ENCODE measurements at places on chromosomes 7 and 10.

- no peak for DNase-seq
These were observed 242.5 kb downstream of the REEP3 start for GRCh38 chr10:63763744-63764143.

DNA sequence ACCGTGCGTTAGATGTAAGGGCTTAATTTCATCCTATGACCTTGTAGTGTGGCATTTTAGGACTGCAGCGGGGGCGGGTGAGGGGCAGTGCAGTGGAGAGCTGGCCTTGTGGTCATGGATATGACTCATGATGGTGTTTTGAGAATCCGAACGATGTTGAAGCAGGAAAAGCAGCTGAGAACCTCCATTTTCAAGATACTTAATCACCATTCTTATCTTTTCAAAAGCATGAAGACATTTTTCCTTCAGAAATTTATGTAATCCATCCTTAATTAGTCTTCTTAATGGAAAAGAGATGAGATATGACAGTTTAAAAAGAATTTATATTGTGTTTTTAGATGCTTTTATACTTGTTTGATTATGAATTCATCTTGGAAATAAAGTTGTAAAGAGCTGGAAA is 9.6 kb downstream of the ATP5F1C start:
- no peak for DNase-seq

- DNase-seq = no peak
These were observed 153.7 kb downstream of the DNAJB6 start for GRCh38 chr7:157490465-157490912.

- DNase-seq = no peak
These were observed 15.5 kb downstream of the RPP38 start for GRCh38 chr10:15112657-15113056.

DNA sequence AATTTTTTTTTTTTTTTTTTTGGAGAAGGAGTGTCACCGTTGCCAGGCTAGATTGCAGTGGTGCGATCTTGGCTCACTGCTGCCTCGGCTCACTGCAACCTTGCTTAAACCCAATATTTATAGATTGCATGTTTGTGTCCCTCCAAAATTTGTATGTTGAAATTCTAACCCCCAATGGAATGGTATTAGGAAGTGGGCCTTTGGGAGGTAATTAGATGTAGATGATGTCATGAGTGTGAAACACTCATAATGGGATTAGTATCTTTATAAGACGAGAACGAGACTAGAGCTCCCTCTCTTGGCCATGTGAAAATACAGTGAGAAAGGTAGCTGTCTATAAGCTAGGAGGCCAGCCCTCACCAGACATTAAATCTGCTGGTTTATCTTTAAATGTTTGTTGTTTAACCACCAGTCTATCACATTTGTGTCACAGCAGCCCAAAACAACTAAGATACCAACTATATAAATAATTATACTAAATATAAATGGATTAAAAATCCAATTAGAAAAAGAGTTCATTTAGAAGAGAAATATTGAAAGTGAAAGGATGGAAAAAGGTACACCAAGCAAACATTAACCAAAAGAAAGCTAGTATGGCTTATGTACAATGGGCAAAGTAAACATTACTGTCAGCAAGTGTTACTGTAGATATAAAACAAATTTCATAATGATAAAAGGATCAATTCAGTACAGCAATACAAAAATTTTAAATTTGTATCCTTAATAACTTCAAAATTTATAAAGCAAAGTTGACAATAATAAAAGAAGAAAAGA is 9.3 kb downstream of the TCAF1 start:
- DNase-seq = peak; percentile 51

DNA sequence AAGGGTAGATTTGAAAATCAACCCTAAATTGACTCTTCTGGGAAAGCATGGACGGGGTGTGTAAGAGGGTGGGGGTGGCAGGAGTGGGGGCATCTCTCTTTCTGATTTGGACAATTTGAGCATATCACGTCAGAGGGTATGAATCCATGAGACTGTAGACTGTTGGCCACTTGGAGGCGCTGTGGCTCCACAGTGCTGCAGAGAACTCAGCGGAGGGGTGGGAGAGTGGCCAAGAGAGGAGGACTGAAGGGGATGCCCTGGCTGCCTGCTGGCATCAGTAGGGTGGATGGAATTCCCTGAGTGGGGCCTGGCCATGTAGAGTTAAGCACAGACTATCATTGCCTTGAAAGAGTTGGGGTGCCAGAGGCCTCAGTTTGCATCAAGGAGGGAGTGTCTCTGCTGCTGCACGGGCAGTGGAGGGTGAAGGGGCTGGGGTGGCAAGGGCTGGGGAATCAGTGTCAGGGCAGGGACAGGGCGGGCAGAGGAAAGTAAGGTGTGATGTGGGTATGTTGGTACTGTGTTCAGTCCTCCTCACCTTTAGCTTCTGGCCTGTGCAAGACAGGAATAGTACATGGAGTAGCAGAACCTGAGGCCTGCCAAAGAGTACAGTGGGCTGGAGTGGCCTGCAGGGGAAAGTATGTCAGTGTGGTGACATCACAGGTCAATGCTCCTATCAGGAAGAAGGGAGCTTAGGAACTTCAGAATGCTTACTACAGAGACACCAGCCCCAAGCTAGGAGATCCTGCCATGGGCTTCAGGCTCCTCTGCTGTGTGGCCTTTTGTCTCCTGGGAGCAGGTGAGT is 133.5 kb upstream of the PRSS58 start:
- DNase-seq = no peak

DNA sequence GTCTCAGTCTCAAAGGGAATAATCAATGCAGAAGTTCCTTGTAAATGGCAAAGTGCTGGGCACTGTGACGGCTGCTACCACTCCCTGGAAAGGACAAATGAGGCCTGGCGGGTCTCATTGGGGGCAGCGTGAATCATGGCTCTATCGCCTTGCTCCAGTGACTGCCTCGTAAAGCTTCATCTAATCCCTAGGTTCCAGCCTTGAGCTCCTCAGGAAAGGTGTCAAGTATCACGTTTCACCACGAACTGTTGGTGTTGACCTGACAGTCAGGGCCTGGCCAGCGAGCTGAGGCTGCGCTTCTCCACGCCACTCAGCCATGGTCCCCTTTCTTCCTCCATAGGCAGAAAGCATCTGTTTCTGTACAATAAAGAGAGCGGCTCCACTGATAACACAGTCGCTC is 126.7 kb upstream of the ZNF32 start:
- no peak for DNase-seq

DNA sequence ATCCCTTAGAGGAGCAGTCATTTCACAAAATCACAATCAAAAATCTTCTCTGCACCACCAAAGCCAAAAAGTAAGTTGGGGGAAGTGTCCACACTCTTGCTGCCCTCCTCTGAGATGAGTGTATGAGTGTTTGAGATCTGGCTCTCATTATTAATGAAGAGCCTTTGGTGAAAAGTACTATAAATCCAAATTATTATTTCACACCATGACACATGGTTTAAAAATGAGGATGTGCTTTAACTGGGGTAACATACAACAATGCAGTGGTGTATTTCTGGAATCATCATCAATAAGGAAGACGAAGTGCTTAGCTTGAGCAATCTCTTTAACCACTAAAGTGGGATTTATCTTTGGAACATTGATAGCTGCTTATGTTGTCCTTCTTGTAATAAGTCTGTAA is 114.2 kb upstream of the ADAM12 start:
- DNase-seq = no peak

GRCh38 chr7:71566376-71566775 is 434.4 kb downstream of the GALNT17 start:
- no peak for DNase-seq

DNA sequence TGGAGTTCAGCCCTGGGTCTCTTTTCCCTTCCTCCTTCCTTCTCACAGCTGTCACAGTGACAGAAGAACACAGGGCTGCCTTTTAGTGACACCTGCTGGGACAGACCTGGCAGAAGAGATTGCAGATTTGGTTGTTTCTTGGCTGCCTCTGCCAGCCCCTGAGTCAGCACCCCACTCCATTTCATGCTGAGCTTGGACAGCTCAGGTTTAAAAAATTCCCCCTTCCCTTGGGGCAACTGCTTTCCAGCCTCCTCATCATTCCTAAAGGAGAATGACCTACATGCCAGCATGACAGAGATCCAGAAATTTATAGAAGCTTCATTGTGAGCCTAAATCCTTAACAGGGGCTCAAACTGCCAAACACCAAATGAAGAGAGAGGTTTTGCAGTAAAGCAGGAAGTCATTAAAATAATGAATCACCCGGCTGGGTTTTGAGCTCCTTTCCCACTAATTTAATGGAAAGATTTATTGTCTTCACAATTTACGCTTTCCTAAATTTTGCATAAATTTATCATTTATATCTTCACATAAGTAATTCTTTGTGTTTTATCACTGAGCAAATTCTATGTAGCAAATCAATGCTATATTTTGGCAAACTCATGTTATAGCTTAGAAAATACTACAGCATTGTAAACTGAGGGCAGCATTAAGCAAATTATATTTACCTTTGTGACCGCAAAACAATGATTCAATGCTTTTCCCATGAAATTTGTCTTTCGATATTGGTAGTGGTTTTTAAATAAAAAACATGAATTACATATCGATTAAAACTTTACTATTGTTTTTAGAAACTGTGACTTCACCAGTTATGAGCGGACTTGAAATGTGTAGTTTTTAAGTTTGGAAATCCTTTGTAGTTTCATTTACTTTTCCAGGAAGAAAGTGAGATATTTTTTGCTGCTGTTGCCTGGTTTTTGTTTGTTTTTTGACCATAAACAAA is 399.5 kb upstream of the ANKRD30A start:
- peak; percentile 10 for DNase-seq

All from small intestine (tissue), 16 donors.